ENCODE measurements at places on chromosomes 7 and 10.

- DNase-seq = no peak
These were observed 56.8 kb upstream of the WDR11 start for GRCh38 chr10:120794390-120794789.

DNA sequence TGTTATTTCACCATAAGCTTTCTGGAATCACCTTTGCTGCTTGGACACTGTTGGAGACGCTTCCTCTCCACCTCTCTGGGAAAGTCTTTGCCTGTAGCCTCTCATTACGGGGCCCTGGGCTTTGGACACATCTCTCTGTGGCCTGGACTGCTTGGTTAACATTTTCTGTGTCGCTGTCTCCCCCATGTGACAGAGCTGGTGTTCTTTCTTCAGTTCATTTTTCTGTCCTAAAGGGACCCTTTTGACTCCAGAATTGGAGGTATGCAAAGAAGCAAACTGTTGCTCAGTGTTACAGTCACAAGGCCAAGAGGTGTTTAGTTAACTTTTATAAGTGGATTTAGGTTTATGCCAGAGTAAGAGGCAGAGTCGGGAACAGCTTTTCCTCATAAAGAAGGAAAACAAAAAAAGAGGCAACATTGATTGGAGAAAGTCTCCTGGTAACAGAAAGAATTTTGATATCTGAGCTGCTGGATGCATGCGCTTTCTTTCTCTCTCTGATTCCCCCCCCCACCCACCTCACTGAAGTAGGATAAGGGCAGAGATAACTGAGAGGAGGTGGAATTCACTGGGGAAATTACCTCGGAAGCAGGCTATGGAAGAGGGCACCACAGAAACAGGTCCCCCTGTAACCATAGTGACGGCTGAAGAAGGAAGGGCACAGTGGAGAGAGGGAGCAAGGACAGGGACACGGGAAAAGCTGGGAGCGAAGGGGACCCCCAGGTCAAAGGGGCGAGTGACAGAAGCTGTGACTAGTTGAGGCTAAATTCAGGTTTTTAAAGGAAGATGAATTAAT lies 57.8 kb downstream of the LGI1 start:
- DNase-seq = no peak

GRCh38 chr10:130656187-130656575 lies 520.0 kb downstream of the GLRX3 start:
- DNase-seq = no peak

- DNase-seq = no peak
These were observed 6.2 kb downstream of the SFXN4 start for GRCh38 chr10:119159332-119159731.

GRCh38 chr10:44010873-44011602 lies 362.4 kb upstream of the ZNF32 start:
- no peak for DNase-seq

GRCh38 chr7:12715372-12716133 lies 28.1 kb downstream of the ARL4A start:
- DNase-seq = no peak

- DNase-seq = no peak
These were observed 18.2 kb downstream of the ADCY1 start for GRCh38 chr7:45592230-45592991.

DNA sequence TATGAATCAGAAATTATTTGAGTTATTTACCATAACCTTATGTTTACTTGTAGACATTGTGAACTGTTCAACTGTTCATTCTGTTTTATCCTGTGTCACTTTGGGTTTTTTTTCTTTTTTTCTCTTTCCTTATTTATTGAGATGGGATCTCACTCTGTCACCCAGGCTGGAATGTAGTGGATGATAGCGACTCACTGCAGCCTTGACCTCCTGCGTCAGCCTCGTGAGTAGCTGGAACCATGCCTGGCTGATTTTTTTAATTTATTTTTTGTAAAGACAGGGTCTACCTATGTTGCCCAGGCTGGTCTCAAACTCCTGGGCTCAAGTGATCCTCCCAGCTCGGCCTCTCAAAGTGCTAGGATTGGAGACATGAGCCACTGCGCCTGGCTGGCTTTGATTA lies 97.1 kb downstream of the CSTF2T start:
- DNase-seq = no peak

DNA sequence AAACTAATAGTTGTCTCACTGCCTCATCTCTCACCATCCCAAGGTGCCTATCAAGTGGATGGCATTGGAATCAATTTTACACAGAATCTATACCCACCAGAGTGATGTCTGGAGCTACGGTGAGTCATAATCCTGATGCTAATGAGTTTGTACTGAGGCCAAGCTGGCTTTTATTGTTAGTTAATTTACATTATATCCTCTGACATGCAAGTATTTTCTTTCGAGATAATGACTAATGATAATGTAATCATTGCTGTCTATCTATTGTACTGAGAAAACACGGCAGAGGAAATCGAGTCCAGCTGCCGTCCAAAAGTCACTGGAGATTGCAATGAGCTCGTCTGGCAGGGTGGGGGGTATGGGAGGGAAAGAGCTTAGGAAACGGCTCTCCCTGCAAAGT lies 172.4 kb upstream of the LANCL2 start:
- DNase-seq = no peak

- no peak for DNase-seq
These were observed 28.6 kb upstream of the RHBDD2 start for GRCh38 chr7:75850235-75850634.

- DNase-seq = no peak
These were observed 84.6 kb downstream of the ICA1 start for GRCh38 chr7:8177109-8177933.
